ENCODE measurements at places on chromosomes 5 and 9.
A peak's percentile ranks its signal among the peaks of the same experiment; 100 is the strongest.

GRCh38 chr9:131676431-131676972, 63.4 kb downstream of the RAPGEF1 start:
- DNase-seq, result peak; percentile 52

DNA sequence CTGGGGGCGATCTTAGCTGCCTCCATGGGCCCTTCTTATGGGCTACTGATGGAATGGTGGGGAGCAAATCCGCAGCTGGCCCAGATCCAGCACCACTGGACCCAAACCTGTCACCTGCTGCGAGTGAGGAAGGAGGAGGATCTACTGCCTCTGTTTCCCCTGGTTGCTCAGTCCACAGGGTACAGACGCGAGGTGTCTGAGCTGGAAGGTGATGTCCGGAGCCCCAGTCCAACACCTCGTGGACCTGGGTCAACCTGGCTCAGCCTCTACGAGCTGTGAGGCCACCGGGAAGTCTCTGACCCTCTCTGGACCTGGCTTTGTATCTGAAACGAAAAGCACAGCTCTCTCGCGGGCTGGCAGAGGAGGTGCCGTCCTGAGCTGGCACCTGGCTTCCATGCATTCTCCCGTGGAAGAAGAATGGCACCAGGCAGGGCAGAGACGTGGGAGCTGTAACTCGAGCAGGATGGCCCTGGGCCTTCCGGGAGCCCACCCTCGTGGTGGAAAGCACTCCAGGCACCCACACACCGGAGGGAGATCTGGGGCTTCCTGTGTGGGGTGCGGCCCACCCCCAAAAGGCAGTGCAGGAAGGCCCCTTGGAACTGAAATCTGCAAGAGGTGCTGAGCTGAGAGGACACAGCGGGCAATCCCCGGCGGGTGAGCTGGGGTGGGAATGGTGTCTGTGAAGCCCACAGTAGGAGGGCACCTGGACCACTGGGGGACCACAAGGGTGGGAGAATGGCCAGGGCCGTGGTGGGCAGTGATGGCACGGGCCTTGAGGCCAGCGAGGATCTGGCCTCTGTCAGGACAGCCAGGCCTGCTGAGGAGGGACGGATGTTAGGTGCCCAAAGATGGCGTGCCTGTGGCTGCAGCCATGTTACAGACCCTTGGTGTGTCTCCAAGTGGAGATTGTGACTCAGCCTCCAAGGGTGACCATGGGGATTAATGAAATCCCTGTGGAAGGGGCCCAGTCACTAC, 133.4 kb downstream of the OLFM1 start:
- DNase-seq, result no peak

DNA sequence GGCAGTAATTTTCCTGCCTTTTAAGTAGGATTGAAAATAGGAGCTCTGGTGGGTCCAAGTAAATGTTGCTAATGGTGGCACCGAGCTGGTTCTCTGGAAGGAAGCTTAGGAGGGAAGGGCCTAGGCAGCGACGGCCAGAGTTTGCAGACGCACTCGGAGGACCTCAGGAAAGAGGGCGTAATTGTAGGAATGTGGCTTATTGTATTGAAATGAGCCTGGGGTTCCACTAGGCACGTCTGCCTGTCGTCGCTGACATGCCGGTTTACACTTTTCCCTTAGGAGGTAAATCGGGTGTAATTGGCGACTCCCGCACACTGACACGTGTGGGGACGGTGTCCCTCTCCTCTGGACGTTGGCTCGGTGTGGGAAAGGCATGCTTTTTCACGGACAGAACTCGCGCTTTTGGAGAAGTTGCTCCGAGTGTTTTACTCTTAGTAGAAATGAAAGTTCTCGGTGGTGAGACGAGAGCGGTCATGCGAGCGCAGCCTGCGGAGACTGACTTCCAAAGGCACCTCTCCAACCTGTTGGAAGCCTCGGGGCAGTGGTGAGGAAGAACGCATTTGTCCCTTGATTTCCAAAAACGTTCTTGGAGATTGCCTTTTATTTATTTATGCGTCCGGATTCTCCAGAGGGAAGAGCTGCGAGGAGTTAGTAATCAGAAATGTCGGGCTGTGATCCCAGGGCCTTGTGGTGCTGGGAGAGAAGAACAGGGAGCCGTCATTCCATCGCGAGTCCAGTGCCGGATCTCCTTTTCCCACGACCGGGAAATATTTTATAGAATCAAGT, 1.3 kb downstream of the NR4A3 start:
- no peak for DNase-seq

DNA sequence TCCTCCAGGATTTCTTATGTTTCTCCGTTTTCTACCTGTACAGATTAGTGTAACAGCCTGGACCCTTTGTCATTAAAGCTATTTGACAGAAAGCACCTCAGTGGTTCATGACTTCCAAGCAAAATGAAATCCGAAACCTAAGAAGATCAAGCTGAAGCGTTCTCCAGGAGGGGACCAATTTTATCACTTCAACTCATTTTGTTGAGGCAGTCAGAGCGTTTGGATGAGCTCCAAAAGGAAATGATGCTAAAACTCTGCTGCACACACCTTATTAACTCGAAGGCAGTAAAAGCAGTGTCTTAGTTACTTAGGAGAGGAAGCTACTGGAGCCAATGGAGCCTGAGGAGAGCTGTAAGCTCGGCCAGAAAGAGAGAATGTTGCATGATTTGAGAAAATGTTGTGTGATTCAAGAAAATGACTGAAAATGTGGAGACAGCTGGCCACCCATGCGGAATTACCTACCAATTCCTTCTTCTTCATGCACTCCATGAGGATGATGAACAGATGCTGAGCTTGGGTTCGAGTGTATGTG, 346.7 kb upstream of the KLF9 start:
- DNase-seq, result no peak

- DNase-seq, result no peak
Observed at GRCh38 chr5:12413585-12413984, 509.3 kb upstream of the CTNND2 start.

GRCh38 chr9:101578378-101578777, 16.4 kb downstream of the PPP3R2 start:
- no peak for DNase-seq

- DNase-seq, result no peak
Observed at GRCh38 chr5:893711-894110, 1.0 kb downstream of the TRIP13 start.

- DNase-seq, result no peak
Observed at GRCh38 chr9:130173666-130173983, 1.4 kb downstream of the NCS1 start.

GRCh38 chr9:137396227-137396626, 26.7 kb downstream of the EXD3 start:
- no peak for DNase-seq

- no peak for DNase-seq
Observed at GRCh38 chr9:3894772-3895171, 369.0 kb upstream of the RFX3 start.

GRCh38 chr5:10695055-10695649, 65.9 kb downstream of the DAP start:
- no peak for DNase-seq

All from DND-41 (cell line).